ENCODE measurements at places on chromosomes 12 and 14.

DNA sequence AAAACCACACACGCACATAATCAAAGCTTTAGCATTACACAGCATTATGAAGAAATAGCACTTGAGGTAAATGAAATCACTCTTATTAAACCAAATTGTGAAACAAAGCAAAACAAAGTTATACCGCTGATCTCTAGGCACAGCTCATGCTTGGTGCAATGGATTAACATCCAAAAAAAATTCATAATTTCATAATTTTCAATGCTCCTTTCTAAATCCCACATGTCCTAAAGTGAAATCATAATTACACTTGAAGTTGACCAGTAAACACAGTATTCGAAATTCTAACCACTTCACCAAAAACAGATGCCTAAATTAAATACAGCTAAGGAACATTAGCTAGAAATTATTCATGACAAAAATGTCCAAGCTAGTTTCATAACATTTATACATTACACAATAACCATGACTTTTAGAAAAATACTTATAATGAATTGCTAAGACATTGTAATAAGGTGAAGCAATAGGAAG, 1.5 kb downstream of the MLH3 start:
- DNase-seq: no peak

DNA sequence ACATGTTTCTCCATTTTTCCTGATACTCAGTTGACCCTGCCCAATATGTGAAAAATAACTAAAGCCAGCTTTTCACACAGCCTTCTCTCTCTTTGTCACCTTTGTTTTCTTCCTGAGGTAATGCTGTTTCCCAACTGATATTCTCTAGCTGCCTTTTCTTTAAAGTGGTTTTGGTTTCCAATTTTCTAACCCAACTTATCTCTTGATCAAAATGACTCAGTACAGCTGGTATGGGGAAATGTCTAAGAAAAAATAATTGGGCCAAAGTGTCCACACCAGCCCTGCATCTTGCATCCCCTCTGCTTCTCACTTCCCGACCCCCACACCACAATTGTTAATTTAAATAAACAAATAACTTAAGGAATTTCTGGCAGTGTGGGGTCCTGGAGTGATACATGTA, 193.8 kb downstream of the SYT1 start:
- DNase-seq: no peak

DNA sequence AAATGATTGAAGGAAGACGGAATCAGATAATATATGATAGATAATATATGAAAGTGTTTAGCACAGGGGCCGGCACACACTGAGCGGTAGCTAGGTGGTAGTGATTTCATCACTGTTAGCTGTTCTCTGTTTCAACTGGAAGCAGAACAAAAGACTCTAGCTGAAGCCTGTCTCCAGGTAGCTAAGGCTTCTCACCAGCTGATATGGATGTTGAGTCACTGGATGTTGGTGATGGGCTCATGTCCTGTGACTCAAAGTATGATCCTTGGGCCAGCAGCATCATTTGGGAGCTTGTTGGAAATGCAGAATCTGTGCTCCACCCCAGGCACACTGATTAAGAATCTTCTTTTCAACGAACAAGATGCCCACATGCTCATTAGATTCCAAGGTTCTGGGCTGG, 21.7 kb upstream of the KCNA5 start:
- DNase-seq: no peak

DNA sequence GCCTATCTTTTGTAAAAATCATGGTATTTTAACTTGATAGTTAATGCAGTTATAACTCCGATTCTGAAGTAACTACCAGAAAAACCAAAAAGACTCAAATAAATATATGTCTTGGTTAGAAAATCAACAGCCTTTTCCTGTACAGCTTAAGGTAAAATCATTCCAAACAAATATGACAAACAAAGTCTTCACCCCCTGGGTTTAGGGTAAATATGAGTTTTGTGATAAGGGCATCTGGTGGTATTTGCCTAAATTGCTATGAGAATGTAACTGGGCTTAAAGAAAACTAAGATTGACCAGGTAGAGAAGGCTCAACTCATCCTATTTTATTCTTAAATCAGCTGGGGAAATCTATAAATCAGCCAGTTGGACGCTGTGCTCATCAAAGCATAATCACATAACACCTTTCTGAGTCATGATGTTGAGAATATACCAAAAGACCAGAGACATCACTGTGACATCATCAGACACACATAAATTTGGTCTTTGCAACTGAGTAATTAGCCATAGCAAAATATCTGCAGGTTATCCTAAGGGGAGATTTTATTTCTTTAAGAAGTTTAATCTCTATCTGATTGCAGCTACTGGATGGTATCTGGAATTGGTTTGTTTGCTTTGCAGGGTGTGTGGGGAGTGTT, 133.9 kb downstream of the STXBP6 start:
- no peak for DNase-seq

GRCh38 chr14:62908506-62908905, 136.8 kb downstream of the KCNH5 start:
- no peak for DNase-seq

DNA sequence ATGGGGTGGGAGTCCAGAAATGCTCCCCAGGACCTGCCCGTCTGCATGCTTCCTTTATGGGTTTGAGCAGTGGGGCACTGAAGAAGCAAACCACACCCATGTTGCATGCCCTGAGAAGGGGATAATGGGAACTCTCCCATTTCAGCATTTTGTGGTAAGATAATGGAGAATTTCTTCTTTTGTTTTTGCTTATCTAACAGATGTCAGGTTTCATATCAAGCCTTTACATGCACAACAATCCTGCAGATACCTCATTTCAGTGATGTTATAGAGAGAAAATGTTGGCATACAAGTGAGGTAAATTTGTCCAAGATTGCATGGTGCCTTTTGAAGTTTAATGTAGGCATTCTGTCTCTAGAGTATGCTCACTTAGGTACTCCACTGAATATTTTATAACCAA, 177.0 kb downstream of the ALX1 start:
- DNase-seq: no peak

- no peak for DNase-seq
Observed at GRCh38 chr12:44017216-44017615, 181.3 kb downstream of the TMEM117 start.

DNA sequence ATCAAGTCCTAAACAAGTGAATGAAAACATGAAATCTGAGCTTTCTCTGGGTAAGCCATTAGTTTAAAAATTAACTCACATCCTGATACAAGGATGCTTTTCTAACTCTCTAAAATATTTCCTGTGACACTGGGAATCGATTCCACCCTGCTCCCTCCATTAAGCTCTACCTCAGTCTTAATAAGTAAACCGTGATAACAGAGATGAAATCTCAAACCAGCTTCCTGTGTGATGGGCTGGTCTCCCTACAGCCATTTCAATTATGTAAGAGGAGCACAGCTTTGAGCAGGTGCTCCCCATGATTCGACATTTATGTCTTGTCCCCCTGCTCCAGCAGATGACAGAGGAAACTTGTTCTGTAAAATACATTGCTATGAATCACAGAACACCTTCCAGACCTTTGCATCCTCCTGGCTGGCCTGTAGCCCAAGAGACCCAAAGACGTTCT, 59.0 kb downstream of the GAS2L3 start:
- DNase-seq: no peak

DNA sequence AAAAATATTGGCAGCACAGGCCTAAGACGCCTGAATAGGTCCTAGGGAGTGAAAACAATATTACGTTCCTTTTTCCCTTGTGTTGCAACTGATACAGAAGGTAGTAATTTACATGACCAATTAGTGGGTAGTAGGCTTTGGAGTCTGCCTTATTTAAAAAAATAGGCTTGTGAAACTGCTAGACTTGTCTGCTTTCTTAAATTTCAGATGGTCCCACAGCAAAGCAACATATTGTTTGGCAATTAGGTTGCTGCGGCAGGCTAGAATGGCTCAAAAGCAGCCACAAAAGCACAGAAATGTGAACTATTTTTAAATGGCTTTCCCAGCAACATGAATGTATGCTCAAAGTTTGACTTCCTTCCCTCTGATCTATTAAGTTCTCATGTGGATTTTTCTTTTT, 211.9 kb downstream of the TTC8 start:
- DNase-seq: no peak

DNA sequence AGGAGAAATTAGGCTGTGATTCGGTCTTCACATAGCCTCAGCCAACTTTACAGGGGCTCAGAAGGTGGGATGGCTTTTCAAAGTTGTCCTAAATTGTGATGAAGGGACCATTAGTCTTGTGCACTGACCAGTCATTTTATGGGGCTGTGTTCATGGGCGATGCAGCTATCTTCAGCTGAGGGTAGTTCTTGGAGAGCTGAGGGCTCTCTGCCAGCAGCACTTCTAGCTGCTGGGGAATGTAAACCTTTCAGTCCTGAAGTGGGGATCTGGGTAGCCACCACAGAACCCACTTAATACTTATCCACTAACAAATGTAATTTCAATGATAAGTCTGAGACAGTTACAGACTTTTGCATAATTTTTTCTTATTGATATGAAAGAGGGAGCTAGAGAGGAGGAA, 270.6 kb downstream of the AEBP2 start:
- no peak for DNase-seq

DNA sequence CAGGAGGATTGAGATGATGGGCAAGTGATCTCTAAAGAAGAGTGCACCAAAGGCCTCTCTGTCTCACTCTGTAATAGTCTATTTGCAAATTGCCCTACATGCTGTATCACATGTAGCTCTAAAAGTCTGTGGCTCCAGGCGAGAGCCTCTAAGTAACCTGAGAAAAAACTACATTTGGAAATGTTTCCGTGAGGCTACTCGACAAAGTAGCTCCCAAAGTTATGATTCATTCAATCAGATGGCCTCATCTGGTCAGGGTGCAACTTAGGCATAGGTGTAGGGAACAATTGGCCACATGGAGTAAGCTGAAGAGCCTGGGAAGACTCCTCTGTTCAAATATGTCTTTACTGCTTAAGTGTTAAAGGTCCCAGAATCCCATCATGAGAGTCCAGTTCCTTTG, 155.4 kb upstream of the PLEKHG7 start:
- no peak for DNase-seq

GRCh38 chr12:31627456-31628054, 31.9 kb upstream of the ETFBKMT start:
- no peak for DNase-seq

DNA sequence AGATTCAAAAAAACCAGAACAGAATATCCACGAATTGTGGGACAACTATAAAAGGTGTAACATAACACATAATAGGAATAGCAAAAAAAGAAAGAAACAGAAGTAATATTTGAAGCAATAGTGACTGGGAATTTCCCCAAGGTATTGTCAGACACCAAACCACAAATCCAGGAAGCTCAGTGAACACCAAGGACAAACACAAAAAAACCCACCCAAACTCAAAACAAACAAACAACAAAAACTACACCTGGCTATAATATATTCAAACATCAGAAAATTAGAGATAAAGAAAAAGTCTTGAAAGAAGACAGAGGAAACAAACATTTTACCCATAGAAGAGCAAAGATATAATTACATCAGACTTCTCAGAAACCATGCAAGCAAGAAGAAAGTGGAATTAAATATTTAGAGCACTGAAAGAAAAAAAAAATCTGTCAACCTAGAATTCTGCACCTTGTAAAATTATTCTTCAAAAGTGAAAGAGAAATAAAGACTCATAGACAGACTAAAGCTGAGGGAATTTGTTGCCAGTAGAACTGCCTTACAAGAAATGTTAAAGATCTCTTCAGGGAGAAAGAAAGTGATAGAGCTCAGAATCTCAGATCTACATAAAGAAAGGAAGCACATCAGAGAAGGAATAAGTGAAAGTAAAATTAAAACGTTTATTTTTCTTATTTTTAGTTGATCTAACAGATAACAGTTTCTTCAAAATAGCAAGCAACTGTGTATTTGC, 12.1 kb upstream of the HMGA2 start:
- DNase-seq: no peak

DNA sequence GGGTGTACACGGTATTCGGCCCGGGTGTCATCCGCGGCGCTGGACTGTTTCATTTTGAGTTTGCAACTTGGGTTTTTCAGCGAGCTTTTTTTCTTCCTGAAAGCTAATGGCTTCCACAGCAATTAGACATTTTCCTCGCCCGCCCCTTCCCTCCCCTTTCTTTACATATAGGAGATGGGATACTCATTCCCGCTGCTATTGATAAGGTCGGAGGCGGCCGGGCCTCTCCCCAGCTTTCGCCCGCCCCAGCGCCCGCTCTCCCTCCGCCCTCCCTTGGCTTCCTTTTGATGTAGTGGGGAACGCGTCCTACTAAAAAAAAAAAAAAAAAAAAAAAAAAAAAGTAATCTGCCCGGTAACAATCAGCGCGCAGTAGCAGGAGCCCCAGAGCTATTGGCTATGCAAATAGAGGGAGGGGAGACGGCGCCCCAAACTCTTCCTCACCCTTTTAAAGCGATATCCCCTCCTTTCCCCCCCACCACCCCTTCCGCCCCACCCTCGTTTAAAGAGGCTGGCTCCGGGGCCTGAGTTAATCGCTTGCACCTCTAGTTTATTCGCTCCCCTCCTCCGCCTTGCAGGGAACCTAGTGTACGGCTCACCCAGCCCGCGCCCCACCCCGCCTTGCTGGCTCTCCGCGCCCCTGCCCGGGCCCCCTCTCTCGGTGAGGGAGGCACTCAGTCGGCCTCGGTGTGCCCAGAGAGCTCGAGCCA, 1.7 kb upstream of the CCND2 start:
- peak; percentile 74 for DNase-seq

GRCh38 chr12:14613718-14614117, 46.0 kb upstream of the PLBD1 start:
- no peak for DNase-seq

- DNase-seq: no peak
Observed at GRCh38 chr12:24356240-24356804, 406.9 kb upstream of the SOX5 start.

DNA sequence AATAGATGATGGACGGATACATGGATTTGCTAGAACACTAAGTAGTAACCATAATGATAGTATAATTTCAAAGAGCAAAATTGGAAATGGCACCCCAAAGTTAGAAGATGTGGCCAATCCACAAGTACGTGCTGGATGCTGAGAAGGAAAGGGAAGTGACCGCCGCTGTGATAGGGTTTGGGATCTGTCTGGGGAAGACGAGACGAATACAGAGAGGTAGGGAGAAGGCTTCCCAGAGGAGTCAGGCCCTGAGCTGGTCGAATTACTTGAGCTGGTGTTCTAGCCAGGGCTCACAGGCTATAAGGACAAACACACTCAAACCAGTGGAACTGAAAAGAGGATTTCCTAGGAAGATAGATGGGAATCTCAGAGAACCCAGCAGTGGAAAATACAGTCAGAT, 9.4 kb upstream of the ACVR1B start:
- DNase-seq: no peak

GRCh38 chr12:110689281-110690126, 589 bp upstream of the HVCN1 start:
- DNase-seq: no peak

All from stimulated activated CD4-positive, alpha-beta T cell treated with anti-CD3 and anti-CD28 coated beads, Interleukin-1b, Interleukin-23, amount 100 ng/mL, for 1 hour (primary cell).